ENCODE measurements at places on chromosomes 1 and 21.

DNA sequence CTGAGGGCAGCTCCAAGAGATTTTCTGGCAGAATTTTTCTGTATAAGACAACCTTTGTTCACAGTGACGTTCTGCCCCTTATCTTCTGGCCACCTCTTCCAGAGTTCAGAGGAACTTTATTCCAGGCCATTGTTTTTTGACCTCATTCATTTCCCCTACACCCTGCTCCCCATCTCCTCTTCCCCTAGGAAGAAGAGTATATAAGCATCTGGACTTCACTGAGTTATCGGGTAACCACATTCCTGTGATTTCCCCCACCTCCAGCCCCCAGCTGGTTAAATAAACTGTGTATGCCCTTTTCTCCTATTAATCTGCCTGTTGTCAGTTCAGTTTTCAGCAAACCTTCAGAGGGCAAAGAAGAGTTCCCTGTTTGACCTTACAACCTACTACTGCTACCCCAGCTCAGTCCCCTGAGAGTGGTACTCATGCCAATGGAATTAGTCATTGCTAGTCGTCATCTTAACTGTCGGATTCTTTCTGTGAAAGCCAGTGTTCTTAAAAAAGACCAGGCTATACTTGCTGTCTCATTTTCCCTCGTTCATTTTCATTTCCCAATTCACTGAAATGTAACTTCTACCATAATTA lies 14.3 kb upstream of the ALG14 start:
- no peak for DNase-seq

GRCh38 chr21:43783098-43783700 lies 6.2 kb upstream of the RRP1 start:
- peak; percentile 50 for DNase-seq

GRCh38 chr1:110674337-110675059 lies at the start of gene KCNA3:
TSS of gene KCNA3 (minus strand) at chr1:110674940. CDS start at chr1:110674809, 131 bp downstream.
- no peak for DNase-seq

- DNase-seq = no peak
Observed at GRCh38 chr1:9833632-9834031, 9.9 kb upstream of the CLSTN1 start.

- no peak for DNase-seq
Observed at GRCh38 chr1:151853411-151853943, at the start of gene THEM5. TSS of gene THEM5 (minus strand) at chr1:151853712. CDS start at chr1:151853565, 147 bp downstream.

DNA sequence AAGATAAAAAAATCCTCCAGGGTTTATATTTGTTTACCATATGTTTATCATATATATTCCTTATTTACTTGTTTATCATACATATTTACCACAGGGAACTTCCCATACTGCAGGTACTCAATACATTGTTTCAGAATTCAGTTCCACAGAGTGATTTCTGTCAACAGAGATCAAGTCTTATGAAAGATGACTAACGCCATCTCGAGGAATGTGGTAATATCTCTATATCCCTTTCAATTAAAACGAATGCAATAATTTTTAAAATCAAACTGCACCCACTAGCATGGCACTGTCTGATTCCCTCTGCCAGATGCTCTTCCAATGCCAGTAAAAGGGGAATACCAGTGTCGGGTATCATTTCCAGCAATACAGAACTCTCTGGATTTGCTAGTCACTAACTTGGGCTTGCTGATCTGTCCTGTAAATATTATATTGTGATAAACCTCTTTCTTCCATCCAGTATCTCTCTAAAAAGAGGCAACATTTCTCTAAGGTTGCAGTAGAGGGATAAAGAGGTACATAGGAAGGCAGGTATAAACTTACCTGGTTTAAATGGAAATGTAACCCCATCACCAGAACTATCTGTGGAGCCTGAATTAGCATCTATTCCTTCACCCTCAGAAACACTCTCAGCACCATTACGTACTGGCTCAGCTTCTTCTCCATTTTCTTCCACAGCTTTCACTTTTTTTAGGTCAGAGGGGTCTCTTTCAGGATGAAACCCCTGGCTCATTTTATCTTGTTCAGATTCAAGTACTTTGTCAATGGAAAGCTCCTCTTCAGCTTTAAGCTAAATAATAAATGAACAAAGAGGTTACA lies 112.3 kb upstream of the HP1BP3 start:
- DNase-seq = no peak

GRCh38 chr1:98453066-98453465 lies 208.5 kb upstream of the SNX7 start:
- DNase-seq = no peak

DNA sequence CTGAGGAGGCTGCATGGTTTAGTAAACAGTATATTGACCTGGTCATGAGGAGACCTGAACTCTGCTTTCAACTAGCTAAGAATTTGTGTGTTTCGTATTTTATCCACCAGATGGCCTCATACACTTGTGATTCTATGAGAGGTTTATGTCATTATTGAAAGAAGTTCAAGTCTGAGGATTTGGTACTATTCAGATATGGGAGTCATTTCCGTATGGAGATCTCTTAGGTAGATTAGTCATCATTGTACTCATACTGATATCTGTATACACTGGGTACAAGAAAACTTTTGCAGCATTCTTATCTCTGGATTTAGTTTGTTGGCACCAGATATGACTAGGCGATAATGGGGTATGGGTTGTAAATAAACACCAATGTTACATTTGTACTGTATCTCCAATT lies 26.6 kb downstream of the ATF6 start:
- no peak for DNase-seq

- no peak for DNase-seq
Observed at GRCh38 chr1:62342270-62342669, 23.0 kb upstream of the KANK4 start.

GRCh38 chr1:62222321-62222720 lies 27.7 kb downstream of the L1TD1 start:
- no peak for DNase-seq

All from liver (tissue), 10 donors.